ENCODE measurements at places on chromosomes 7 and 10. TPM values are rescaled to one million over a fixed set of nuclear protein-coding genes. Genes with fewer than 3 reads are reported as not detected.
A peak's percentile ranks its signal among the peaks of the same experiment; 100 is the strongest.

- H3K27ac ChIP-seq: no peak overlapping the region
- H3K36me3 ChIP-seq: no peaks in the 10 kb centered on the region
Measured at GRCh38 chr10:120555842-120556532, 99.0 kb downstream of the PLPP4 start.

- peaks cover 44% of the 10 kb centered on the region for H3K4me1 ChIP-seq
- peak overlapping the region; percentile 93 for H3K4me3 ChIP-seq
- H3K27me3 ChIP-seq: peaks cover 4% of the 10 kb centered on the region
- H3K36me3 ChIP-seq: peaks cover 38% of the 10 kb centered on the region
Measured at GRCh38 chr10:104255311-104255981, 754 bp downstream of the GSTO1 start.

GRCh38 chr7:82442492-82443035 is 1.0 kb downstream of the CACNA2D1 start:
- DNase-seq: no peak
- peaks cover 37% of the 10 kb centered on the region for H3K27me3 ChIP-seq
- no peaks in the 10 kb centered on the region for H3K36me3 ChIP-seq
- peaks cover 10% of the 10 kb centered on the region for H3K4me1 ChIP-seq

RFC2 gene
- total RNA-seq: 45.8 TPM

GRCh38 chr7:959271-959670 is 4.8 kb upstream of the ADAP1 start:
- H3K4me3 ChIP-seq: no peak overlapping the region
- DNase-seq: no peak
- no peaks in the 10 kb centered on the region for H3K36me3 ChIP-seq
- peaks cover 8% of the 10 kb centered on the region for H3K4me1 ChIP-seq

DNA sequence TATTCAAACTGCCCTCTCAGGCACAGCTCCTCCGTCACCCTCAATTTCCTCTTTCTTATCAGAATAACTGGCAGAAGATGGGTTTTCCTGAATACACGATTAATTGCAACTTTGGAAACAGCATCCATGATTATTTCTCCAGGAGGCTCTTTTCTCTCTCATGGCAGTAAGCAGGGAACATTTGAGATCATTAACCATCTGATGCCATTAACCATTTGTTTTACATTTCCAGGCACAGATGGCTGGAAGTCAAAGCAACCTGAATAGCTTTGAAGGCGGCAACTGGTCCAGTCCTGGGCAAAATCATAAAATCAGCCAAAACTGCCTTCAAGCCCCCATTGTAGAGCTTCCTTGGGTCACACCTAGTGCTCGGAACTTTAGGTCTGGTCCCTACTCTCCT is 289.5 kb upstream of the AOAH start:
- H3K4me3 ChIP-seq: no peak overlapping the region
- no peaks in the 10 kb centered on the region for H3K27me3 ChIP-seq
- peak overlapping the region; percentile 61 for H3K27ac ChIP-seq
- DNase-seq: no peak
- peaks cover 9% of the 10 kb centered on the region for H3K4me1 ChIP-seq

DNA sequence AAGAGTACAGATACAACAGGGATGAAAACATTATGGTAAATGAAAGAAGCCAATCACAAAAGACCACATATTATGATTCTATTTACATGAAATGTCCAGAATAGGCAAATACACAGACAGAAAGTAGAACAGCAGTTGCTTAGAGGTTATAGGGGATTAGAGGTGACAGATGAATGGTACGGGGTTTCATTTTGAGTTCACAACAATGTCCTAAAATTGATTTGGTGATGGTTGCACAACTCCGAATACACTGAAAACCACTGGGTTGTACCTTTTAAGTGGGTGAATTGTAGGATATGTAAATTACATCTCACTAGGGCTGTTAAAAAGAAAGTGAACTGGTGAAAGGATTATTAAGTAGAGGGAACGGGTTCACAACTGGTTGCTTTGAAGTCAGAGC is 76.3 kb upstream of the MRLN start:
- H3K36me3 ChIP-seq: peaks cover 56% of the 10 kb centered on the region
- DNase-seq: no peak
- H3K4me3 ChIP-seq: no peak overlapping the region
- peaks cover 58% of the 10 kb centered on the region for H3K4me1 ChIP-seq

CALY gene
- total RNA-seq: not detected

DNA sequence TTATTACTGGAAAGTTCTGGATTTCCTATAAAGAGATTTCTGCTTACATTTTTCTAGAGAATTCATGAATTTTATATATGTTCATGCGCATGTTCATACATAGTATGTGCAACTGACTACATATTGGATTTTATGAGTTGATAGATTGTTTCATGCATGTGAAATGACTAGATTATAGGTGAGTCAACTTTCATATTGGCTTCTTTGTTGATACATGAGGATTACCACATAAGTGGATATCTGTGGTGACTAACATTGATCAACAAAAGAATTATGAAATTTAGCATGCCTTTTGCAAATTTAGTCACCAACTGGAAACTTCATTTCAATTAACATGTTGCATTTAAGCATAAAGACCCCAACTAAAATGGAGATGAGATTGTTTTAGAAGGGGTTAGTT is 99.0 kb downstream of the GNAT3 start:
- no peaks in the 10 kb centered on the region for H3K27me3 ChIP-seq
- no peak overlapping the region for H3K27ac ChIP-seq
- no peaks in the 10 kb centered on the region for H3K36me3 ChIP-seq
- H3K4me3 ChIP-seq: no peak overlapping the region

- no peaks in the 10 kb centered on the region for H3K4me1 ChIP-seq
- no peaks in the 10 kb centered on the region for H3K36me3 ChIP-seq
- DNase-seq: no peak
- H3K27me3 ChIP-seq: peaks cover 10% of the 10 kb centered on the region
Measured at GRCh38 chr10:88687853-88688467, 18.1 kb upstream of the LIPK start.

DNA sequence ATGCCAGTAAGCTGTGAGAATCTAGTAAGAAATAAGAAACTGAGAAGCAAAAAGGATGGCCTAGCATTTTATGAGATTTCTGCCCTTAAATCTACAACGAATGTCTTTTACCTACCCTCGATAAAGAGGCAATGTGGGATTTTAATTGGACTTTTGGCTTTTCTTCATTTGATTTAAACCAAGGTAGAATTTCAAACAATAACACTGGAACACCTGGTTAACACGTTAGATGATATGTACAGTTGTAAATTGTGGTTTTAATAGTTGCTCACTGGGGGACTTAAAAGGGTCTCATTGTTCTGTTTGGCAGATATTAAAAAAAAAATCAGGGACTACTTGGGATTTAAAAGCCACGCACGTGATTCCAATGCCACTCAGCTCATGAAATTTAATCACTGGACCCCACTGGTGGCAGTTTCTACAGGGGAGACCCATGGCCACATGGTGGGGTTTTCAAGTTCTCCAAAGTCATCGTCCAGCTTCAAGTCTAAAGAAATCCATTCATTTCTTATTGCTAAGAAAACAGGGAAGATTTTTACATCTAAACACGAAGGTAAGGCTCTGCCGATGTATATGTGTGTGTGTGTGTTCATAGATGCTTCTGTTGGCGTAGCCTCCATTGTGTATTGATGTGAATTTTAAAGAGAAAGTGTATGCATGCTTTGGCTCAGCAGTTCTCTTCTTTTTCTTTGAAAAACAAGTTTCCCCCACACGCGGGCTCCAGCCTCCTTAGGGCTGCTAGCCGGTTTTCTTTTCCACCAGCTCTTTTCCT is 588.6 kb upstream of the MKI67 start:
- H3K4me1 ChIP-seq: no peaks in the 10 kb centered on the region
- no peak overlapping the region for H3K4me3 ChIP-seq
- no peaks in the 10 kb centered on the region for H3K36me3 ChIP-seq
- no peak for DNase-seq

DNA sequence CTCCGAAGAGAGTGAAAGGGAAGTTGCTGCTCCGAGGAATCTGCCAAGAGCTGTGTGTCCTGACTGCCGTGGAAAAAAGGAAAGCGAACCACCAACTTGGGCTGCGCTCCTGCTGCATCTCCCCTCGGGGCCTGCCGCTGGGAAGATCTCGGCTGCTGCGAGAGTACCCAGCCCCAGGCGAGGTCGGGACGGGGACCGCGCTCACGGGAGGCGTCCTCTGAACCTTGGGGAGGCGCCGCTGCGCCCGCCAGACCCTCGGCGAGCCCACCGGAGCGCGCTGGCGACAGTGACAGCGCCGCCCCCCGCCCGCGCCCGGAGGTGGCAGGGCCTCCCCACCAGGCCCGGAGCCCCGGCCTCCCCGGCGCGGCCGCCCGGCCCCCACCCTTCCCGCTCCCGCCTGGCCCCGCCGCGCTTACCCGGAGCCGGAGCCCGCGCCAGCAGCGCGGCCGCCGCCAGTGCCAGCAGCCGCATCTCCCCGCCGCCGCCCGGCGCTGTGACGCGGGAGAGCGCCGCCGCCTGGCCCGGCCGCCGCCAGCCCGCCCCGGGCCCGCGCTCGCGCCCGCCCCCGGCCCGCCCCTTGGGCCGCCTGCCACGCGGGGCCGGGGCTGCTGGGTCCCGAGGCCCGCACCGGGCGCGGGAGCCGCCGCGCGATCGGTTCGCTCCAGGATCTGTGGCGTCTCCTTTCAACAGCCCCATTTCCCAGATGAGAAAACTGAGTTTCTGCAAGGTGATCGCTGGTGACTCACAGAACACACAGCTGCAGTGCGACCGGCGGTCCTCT is at the start of gene VSTM4:
VSTM4 (minus strand) TSS at position 508 of the 781 bp plus-strand sequence; CDS start at position 471, 37 bp downstream.
- peak within 1 kb of the TSS; percentile 56 for H3K4me3 ChIP-seq
- no peak within 1 kb of the TSS for H3K27ac ChIP-seq
- no peaks in the 10 kb centered on the region for H3K36me3 ChIP-seq
- peaks cover 4% of the 10 kb centered on the region for H3K4me1 ChIP-seq
- DNase-seq: no peak

GRCh38 chr7:42869131-42870020 is 42.5 kb downstream of the C7orf25 start:
- H3K36me3 ChIP-seq: no peaks in the 10 kb centered on the region
- peaks cover 13% of the 10 kb centered on the region for H3K4me1 ChIP-seq
- H3K27me3 ChIP-seq: peaks cover 2% of the 10 kb centered on the region
- H3K27ac ChIP-seq: peak overlapping the region; percentile 13
- H3K4me3 ChIP-seq: no peak overlapping the region

DNA sequence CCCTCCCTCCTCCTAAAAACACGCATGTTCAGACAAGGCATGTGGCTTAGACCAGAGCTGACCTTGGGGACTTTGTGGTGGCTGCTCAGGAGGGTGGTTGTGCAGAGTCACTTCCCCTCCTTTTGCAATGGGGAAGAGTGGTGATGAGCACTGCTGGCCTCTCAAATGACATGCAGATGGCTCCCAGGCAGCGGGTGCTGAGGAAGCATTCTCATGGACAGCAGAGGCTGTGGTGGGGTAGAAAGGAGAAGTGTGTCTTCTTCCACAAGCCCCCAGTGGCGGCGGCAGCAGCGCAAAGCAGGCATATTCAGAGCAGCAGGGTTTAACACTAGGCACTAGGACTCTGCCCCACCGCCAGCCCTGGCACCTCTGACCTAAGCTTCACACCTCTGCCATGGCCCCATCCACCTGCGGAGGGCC is 105.9 kb upstream of the ANLN start:
- H3K4me1 ChIP-seq: peaks cover 51% of the 10 kb centered on the region
- H3K36me3 ChIP-seq: no peaks in the 10 kb centered on the region
- peak; percentile 36 for DNase-seq
- H3K27me3 ChIP-seq: peaks cover 10% of the 10 kb centered on the region
- H3K4me3 ChIP-seq: peak overlapping the region; percentile 39
- peak overlapping the region; percentile 15 for H3K27ac ChIP-seq

DNA sequence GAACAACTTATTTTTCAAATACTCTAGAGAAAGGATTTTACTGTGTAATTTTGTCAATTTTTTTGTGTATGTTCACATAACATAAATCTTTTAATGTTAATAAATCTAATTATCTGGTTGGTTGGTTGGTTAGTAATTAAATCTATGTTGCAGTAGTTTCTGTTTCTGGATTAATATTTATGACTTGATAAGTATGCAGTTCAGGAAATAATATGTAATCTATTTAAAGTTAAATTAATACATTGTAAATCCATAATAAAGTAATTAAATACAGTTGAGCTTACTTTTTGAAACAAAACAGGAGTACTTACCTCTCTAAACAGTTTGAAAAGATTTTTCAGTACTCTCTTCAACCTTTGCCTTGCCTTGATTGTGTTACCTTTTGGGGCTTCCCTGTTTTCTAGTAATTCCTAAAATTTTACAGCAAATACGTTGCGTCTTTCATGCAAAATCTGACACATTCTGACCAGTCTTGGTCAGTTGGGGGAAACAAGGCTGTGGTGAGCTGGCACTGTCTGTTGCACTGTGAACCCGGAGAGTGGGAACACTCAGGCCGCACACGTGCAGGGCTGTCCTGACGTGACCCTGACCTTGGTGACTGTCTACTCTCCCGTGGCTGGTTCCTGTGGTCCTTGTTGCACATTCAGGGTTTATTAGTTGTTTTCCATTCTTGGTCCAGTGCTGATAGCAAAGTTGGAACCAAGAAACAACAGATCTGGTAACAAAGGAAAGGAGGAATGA is 45.6 kb upstream of the FGL2 start:
- no peak overlapping the region for H3K27ac ChIP-seq
- H3K36me3 ChIP-seq: peaks cover 4% of the 10 kb centered on the region
- no peaks in the 10 kb centered on the region for H3K27me3 ChIP-seq
- no peak for DNase-seq
- H3K4me3 ChIP-seq: no peak overlapping the region
- H3K4me1 ChIP-seq: no peaks in the 10 kb centered on the region

DNA sequence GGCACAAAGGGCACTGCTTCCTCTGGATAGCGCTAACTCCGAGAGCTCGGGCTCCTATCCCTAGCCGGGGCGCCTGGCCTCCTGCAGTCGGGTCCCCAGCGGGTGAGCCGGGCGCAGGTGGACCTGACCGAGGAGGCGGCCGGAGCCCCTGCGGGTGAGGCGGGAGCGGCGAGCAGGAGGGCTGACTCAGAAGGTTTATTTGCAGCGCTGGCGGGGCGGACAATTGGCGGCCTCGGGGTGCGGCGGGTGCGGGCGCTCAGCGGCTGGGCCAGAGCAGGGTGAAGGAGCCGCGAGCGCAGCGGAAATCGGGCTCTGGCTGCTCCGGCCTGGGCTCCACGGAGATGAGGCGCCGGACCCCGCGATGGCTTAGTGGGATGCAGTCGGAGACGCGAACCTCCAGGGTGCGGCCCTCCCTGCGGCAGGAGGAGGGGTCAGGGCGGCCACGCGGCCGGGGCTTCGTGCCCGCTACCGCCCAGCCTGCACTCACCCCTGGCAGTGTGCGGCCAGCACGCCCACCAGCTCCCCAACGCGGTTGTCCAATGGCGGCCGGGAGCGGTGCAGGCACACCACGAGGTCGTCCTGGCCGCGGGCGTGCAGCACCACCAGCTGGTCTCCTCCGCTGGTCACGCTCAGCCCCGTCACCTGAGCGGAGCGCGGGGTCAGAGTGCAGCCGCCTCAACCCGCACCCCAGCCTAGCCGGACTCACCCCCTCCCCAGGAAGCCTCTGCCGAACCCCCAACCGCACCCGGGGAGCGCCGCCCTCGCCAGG is 16.1 kb downstream of the MYO1G start:
- no peak overlapping the region for H3K4me3 ChIP-seq
- no peak overlapping the region for H3K27ac ChIP-seq
- peaks cover 23% of the 10 kb centered on the region for H3K4me1 ChIP-seq
- no peak for DNase-seq
- no peaks in the 10 kb centered on the region for H3K27me3 ChIP-seq

GRCh38 chr10:91700788-91701444 is 68.0 kb upstream of the PPP1R3C start:
- no peaks in the 10 kb centered on the region for H3K36me3 ChIP-seq
- no peak overlapping the region for H3K4me3 ChIP-seq
- no peak overlapping the region for H3K27ac ChIP-seq
- H3K27me3 ChIP-seq: peaks cover 9% of the 10 kb centered on the region
- H3K4me1 ChIP-seq: no peaks in the 10 kb centered on the region

UTF1 gene
- not detected for total RNA-seq

TAF5 gene
- 3.6 TPM for total RNA-seq

ARMC10 gene
- total RNA-seq: 24.9 TPM

CALHM1 gene
- total RNA-seq: 0.40 TPM

MYO3A gene
- 1.1 TPM for total RNA-seq
